HepG2 (cell line): ENCODE measurements at places on chromosomes 12 and 14. TPM values are rescaled to one million over a fixed set of nuclear protein-coding genes. Genes with fewer than 3 reads are reported as not detected.

DNA sequence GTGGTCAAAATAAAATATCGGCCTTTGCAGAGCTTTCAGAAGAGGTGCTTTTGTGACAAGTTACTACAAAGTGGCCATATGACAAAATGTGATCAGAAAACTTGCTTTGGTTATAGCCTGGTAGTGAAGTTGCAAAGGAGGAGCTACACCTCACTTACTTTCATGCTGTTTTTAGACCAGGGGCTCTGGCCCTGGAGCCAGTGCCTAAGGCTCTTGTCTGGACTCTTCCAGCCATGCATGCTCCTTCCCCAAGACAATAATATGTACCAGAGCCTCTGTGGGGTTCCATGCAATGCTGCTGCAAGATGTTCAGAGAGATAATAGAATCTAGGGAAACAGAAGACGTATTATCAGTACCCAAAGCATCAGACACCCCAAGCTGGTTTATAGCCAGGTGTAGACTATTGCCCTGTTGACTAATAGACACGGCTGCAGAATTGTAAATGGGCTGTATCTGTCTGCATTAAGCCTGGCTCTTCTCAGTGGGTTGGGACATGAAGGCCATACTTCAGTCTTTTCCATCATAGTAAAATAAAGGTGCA is 88.5 kb downstream of the EGLN3 start:
- DNase-seq: no peak

- no peak for DNase-seq
Measured at GRCh38 chr12:109169686-109170085, 53.3 kb downstream of the ACACB start.

MORN3 gene
- total RNA-seq: 2.0 TPM in 2 replicates

CIROP gene
- not detected in 2 replicates for total RNA-seq

PLEKHG7 gene
- total RNA-seq: not detected in 2 replicates
